ENCODE measurements at places on chromosomes 11 and 22. TPM values are rescaled to one million over a fixed set of nuclear protein-coding genes. Genes with fewer than 3 reads are reported as not detected.

Gene DAGLA
- 6.4 TPM for total RNA-seq

GRCh38 chr11:31960126-31960525, 130.7 kb upstream of the RCN1 start:
- H3K4me1 ChIP-seq, result no peaks in the 10 kb centered on the region
- no peak overlapping the region for H3K4me3 ChIP-seq
- no peak overlapping the region for H3K27ac ChIP-seq
- DNase-seq, result no peak
- H3K36me3 ChIP-seq, result no peaks in the 10 kb centered on the region

Gene TMEM86A
- 0.31 TPM for total RNA-seq

GRCh38 chr11:117319214-117319840, 3.3 kb upstream of the BACE1 start:
- H3K27ac ChIP-seq, result no peak overlapping the region
- peaks cover 11% of the 10 kb centered on the region for H3K4me1 ChIP-seq
- no peaks in the 10 kb centered on the region for H3K27me3 ChIP-seq
- no peaks in the 10 kb centered on the region for H3K36me3 ChIP-seq
- no peak for DNase-seq
- H3K4me3 ChIP-seq, result no peak overlapping the region

DNA sequence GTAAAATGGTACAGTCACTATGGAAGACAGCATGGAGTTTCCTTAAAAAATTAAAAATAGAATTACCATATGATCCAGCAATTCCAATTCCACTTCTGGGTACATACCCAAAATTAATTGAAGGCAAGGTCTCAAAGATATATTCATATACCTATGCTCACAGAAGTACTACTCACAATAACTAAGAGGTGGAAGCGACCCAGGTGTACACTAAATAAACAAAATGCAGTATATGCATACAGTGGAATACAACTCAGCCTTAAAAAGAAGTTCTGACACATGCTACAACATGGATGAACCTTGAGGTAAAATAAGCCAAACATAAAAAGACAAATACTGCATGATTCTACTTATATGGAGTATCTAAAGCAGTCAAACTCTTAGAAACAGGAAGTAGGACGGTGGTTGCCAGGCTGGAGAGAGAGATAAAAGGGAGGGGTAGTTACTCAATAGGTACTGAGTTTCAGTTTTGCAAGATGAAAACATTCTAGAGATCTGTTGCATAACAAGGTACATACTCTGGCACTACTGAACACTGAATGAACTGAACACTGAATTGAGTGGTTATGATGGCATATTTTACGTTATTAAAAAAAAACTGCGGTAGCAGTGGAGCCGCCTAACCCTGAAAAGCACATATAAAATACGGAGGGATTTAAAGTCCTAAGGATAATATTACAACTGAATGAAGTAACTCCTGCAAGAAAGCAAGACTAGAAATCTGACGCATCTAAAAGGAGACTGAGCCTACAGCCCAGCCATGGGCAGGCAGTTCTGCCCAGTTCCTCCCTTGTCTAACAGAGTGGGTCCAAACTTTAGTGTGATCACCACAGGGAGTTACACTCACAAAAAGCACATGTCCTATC, 12.8 kb downstream of the DGCR2 start:
- no peaks in the 10 kb centered on the region for H3K36me3 ChIP-seq
- H3K4me3 ChIP-seq, result no peak overlapping the region
- H3K4me1 ChIP-seq, result no peaks in the 10 kb centered on the region
- H3K27me3 ChIP-seq, result no peaks in the 10 kb centered on the region
- no peak for DNase-seq

- no peak overlapping the region for H3K4me3 ChIP-seq
- peaks cover 5% of the 10 kb centered on the region for H3K4me1 ChIP-seq
- no peak overlapping the region for H3K27ac ChIP-seq
- no peaks in the 10 kb centered on the region for H3K27me3 ChIP-seq
- H3K36me3 ChIP-seq, result no peaks in the 10 kb centered on the region
These were observed 325.4 kb downstream of the BRD1 start for GRCh38 chr22:49502126-49502826.

- no peak for DNase-seq
- H3K27me3 ChIP-seq, result no peaks in the 10 kb centered on the region
- H3K36me3 ChIP-seq, result no peaks in the 10 kb centered on the region
These were observed 3.1 kb downstream of the GSTP1 start for GRCh38 chr11:67586568-67587250.

DNA sequence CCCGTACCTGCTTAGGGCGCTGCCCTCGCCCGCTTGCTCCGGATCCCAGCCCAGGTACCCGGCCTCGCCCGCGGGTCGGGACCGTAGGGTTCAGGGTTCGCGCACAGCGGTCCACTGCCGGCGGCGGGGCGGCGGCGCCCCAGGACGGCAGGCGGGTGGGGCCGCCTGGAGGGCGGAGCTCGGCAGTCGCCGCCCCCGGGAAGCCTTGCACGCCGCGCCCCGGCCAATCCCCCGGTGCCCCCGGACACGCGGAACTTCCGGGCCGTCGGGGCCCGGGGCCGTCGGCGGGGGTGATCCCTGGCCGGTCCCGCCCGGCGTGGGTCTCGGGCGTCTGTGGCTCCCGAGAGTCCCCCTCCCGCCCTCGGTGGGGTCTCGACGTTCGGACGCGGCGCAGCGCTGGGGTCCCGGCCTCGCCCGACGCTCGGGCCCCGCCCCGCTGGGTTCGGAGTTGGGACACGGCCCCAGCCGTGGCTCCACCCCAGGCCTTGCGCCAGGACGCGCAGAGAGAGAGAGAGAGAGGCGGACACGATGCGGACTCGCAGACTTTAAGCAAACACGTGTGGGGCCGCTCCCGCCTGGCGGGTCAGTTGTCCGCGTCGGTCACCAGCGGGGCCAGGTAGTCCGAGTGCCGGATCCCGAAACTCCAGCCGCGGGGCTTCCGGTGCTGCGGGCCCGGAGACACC, at the start of gene TYMP:
TSS of gene TYMP (minus strand) at position 116 of the 683 bp plus-strand sequence. CDS start 303 bp downstream, outside the sequence.
- H3K27me3 ChIP-seq, result no peaks in the 10 kb centered on the region
- H3K4me1 ChIP-seq, result peaks cover 7% of the 10 kb centered on the region
- H3K4me3 ChIP-seq, result peak within 1 kb of the TSS; percentile 56
- peak within 1 kb of the TSS; percentile 91 for H3K27ac ChIP-seq
- no peak for DNase-seq

Gene CDKN1C
- total RNA-seq, result 4.6 TPM

GRCh38 chr22:30479981-30480380, 8.2 kb upstream of the SEC14L3 start:
- DNase-seq, result no peak
- H3K4me1 ChIP-seq, result no peaks in the 10 kb centered on the region
- no peaks in the 10 kb centered on the region for H3K27me3 ChIP-seq
- no peaks in the 10 kb centered on the region for H3K36me3 ChIP-seq

DNA sequence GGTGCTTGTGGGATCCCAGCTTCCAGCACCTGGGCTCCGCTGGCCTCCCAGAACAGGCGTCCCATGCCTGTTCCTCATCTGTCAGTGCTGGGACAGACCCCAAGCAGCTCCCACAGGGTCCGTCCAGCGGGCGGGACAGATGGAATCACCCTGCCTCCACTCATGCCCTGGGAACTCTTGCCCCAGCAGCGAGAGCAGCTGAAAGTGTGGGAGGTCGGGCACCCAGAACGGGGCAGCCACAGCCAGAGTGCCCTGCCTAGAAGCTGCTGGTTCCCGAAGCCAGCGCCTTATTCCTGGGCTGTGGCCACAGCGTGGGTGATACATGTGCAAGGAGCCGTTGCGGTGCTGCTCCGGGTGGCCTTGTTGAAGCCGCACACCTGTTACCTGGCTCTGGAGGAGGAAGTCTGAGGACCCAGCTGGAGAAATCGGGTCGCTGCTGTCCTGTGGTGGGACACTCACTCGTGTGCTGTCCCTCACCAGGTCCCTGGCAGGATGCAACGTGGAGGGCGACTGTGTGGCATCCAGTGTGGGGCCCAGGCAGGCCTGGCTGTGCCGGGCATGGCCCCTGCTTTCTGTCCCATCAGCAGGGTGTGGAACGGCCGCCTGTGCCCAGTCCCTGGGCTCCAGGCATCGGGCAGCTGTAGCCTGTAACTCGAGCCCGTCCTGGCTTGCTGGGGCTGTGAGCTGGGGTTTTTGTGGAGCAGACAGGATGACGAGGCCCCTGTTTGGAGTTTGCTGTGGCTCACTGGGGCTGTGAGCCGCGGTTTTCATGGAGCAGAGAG, 16.2 kb downstream of the GRAMD4 start:
- H3K27ac ChIP-seq, result no peak overlapping the region
- no peak overlapping the region for H3K4me3 ChIP-seq
- no peaks in the 10 kb centered on the region for H3K36me3 ChIP-seq
- H3K4me1 ChIP-seq, result no peaks in the 10 kb centered on the region

Gene IGLL5
- not detected for total RNA-seq

DNA sequence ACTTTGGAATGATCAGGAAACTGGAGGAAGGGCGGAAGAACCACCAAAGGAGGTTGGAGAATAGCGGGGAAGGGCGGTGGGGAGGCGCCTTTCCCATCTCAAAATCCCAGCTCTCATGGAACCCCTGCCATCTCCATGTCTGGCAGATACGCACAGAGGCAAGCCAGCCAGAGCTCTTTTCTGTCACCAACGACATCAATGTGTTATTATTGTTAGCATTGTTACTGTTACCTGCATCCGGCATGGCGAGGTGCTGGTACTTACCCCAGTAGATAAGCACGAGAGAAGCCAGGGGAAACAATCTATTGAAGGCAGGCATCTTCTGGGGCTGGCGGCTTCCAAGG, 969 bp downstream of the SCN3B start:
- H3K4me3 ChIP-seq, result peak overlapping the region; percentile 55
- no peak for DNase-seq
- H3K36me3 ChIP-seq, result no peaks in the 10 kb centered on the region
- no peak overlapping the region for H3K27ac ChIP-seq
- no peaks in the 10 kb centered on the region for H3K4me1 ChIP-seq
- H3K27me3 ChIP-seq, result peaks cover 36% of the 10 kb centered on the region

Gene FAM180B
- total RNA-seq, result not detected

- peaks cover 18% of the 10 kb centered on the region for H3K4me1 ChIP-seq
- H3K27ac ChIP-seq, result peak overlapping the region; percentile 84
- no peak for DNase-seq
- H3K36me3 ChIP-seq, result peaks cover 12% of the 10 kb centered on the region
- no peaks in the 10 kb centered on the region for H3K27me3 ChIP-seq
These were observed 7.5 kb downstream of the DPAGT1 start for GRCh38 chr11:119093942-119094815.

- no peak for DNase-seq
- H3K36me3 ChIP-seq, result no peaks in the 10 kb centered on the region
- H3K4me1 ChIP-seq, result no peaks in the 10 kb centered on the region
- H3K27ac ChIP-seq, result no peak overlapping the region
- no peaks in the 10 kb centered on the region for H3K27me3 ChIP-seq
These were observed 50.9 kb downstream of the ISX start for GRCh38 chr22:35116817-35117216.

DNA sequence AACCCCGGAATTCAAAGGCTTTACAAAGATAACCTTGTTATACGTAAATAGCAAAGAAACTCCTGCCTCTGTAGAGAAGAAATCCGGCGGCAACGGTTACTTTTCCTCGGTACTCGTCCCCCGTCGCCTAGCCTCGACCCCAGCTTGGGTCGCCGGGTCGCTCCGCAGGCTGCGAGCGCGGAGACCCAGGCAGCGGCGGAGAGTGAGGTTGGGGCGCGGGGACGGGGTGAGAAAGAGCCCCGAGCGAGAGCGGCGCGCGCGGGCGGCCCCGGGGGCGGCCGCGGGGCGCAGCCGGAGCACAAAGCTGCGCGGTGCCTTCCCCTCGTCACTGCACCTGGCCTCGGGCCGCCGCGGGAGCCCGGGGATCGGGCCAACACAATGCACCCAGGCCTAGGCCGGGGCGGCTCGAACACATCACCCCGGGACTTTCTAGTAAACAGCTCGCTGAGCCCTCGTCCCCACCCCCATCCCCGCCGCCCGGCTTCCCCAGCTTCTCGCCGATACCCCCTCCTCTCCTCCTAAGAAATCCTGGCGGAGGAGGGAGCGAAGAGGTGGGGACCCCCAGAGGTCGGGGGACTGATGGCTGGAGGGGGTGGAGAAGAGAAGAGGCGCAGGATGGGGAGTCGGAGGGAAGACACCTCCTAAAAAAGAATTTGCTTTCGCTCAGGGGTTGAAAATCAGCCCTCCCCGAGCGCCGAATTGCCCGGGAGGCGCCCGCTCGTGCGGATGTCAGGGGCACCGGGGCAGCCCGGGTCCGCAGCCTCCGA, 845 bp downstream of the MPPED2 start:
- H3K27ac ChIP-seq, result no peak overlapping the region
- no peak for DNase-seq
- H3K27me3 ChIP-seq, result peaks cover 13% of the 10 kb centered on the region
- H3K4me1 ChIP-seq, result no peaks in the 10 kb centered on the region
- peak overlapping the region; percentile 49 for H3K4me3 ChIP-seq

Gene OR4D11
- total RNA-seq, result not detected

- peak overlapping the region; percentile 64 for H3K4me3 ChIP-seq
- H3K36me3 ChIP-seq, result peaks cover 19% of the 10 kb centered on the region
- no peak for DNase-seq
- H3K4me1 ChIP-seq, result peaks cover 30% of the 10 kb centered on the region
- peak overlapping the region; percentile 100 for H3K27ac ChIP-seq
- H3K27me3 ChIP-seq, result no peaks in the 10 kb centered on the region
These were observed 1.9 kb upstream of the ADM start for GRCh38 chr11:10302744-10303557.

- H3K36me3 ChIP-seq, result no peaks in the 10 kb centered on the region
- no peaks in the 10 kb centered on the region for H3K27me3 ChIP-seq
- H3K4me3 ChIP-seq, result no peak overlapping the region
These were observed 143.4 kb downstream of the TBC1D22A start for GRCh38 chr22:46905834-46906233.

DNA sequence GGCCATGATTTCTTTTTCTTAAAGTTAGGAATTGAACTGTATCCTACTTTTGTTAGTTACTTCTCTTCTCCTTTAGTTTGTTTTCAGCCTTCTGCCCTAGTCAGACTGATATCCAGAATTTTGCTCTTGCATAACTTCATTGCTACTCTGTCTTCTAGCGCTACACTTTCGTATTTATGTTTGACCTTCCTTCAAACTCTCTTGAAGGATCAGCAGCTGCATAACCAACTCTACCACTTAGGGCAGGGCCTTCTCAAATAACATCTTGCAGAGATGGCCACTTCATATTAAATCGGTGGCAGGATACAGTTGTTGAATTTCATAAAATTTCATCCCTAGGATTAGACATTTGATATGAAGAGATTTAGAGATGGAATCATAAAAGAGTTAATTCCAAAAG, 43.9 kb downstream of the KDM2A start:
- no peak overlapping the region for H3K27ac ChIP-seq
- H3K36me3 ChIP-seq, result no peaks in the 10 kb centered on the region
- H3K4me3 ChIP-seq, result no peak overlapping the region
- peaks cover 4% of the 10 kb centered on the region for H3K4me1 ChIP-seq
- no peaks in the 10 kb centered on the region for H3K27me3 ChIP-seq
- no peak for DNase-seq

Data from Panc1 (cell line).